A549 (cell line): ENCODE measurements at places on chromosomes 13 and 19.

DNA sequence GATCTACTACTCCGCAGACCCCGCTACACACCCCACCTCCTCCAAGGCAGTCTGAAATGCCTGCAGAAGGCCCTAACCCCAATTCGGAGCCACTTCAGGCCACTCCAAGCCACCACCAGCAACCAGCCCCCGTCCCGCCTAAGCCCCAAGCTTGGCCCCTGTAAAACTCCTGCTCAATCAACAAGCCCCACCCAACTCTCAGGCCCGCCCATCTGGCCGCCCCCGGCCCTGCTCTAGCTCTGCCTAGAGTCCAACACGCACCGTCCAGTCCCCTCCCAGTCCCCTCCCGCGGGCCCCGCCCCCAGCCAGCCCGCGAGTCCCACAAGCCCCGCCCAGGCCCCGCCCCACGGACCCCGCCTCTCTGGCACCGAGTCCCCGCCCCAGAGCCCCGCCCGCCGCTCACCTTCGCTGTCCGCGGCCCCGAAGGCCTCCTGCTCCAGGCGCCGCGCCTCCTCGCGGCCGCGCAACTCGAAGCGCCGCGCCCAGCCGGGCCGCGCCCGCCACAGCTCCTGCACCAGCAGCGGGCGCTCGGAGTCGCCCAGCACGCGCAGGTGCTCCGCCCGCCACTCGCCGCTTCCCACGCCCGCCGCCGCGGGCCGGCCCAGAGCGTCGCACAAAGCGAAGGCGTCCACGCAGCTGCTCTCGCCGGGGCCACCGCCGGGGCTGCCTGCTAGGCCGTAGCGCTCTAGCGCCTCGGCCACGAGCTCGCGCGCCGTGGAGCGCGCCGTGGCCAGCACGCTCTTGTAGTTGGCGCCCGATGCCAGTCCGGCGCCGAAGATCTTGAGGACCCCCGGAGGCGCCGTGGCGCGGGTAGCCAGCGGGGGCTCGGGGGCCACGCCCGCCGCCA, 1.6 kb downstream of the RASIP1 start:
- DNase-seq = peak; percentile 87

DNA sequence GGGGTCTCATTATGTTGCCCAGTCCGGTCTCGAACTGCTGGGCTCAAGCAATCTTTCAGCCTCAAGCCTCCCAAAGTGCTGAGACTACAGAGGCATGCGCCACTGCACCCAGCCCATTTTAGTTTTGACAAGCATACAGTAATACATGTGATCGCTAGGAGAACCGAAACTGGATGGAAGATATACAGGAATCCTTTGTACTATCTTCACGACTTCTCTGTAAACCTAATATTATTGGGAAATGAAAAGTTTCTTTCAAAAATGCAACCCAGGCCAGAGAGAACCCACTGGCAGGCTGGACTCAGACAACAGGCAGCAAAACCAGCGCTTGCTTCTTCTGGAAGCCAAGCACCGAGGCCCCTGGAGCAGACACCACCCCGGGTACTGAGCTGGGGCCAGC, 9.4 kb downstream of the C19orf12 start:
- DNase-seq = no peak

GRCh38 chr13:28653111-28653510, 5.8 kb upstream of the POMP start:
- DNase-seq = no peak

DNA sequence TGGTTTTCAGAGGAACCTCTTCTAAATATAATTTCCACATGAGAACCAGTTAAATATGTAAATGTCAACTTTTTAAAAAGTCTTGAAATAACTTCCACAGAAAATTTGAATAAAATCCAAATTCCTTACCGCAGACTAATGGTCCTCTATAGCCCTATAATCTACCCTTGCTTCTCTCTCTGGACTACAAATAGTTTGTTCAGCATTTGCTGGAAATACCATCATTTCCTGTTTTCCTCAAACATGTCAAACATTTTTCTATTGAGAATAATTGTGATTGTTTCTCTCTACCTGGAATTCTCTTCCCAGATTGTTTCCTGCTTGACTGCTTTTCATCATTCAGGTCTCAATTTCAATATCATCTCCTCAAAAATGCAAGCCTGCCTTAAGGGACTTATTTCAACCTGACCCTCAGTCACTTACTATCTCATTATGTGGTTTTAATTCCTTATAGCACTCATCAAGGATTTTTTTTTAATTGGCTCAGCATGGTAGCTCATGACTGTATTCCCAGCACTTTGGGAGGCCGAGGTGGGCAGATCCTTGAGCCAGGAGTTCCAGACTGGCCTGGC, 898.9 kb upstream of the MIR17HG start:
- DNase-seq = no peak

DNA sequence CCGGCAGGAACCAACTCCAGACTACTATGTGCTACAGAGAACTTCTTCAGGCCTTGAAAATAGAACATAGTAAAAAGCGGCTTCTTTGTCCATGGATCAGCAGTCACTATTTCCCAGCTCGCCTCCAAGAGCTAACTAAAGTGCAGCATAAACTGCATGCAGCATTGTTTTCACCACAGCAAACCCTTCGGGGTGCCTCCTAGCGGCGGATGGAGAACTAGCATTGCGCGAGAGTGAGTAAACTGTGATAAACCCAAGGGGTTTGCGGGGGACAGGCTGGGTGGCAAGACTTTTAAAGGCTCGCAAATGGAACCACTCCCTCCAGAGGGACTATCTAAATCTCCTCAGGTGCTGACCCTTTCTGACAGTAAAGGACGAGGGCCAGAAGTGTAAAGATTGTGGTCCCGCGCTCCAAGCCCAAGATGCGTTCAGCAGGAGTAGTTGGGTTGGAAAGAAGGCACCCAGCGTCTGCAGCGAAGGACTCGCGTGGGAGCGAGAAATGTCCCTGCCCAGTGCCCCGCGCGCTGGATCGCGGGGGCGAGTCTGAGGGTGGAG, 21.5 kb upstream of the SGCG start:
- peak; percentile 24 for DNase-seq

- DNase-seq = no peak
These were observed 628 bp upstream of the SLC17A7 start for GRCh38 chr19:49441960-49442350.

GRCh38 chr13:101474419-101474957, 22.0 kb downstream of the ITGBL1 start:
- peak; percentile 58 for DNase-seq

DNA sequence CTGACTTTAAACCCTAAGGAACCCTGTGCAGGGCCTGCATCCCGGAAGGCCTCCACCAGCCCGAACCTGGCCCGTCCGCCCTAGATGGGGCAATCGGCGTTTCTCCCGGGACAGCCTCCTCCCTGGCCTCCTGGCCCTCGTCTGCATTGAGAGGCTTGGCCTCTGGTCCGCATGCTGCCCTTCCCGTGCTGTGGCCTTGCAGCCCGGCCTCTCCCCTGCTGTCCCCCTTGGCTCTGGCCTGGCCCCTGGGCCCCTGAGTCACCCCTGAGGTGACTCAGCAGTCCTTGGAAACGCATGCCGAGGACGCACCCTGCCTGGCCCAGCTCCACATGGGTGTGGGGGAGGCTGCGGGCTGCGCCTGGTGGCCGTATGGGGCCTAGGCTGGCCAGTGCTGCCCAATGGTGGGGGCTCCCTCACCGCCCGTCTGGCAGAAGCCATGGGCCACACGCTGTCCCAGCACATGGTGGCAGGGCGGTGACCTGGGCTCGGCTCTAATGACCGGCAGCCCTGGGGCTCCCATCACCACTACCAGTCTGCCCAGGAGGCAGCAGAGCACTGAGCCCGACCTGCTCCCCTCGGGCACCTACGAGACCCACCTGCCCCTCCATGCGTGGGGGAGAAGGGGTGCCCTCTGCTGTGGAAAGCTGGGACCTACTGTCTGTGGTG, 25.7 kb downstream of the SH3GL1 start:
- peak; percentile 52 for DNase-seq

DNA sequence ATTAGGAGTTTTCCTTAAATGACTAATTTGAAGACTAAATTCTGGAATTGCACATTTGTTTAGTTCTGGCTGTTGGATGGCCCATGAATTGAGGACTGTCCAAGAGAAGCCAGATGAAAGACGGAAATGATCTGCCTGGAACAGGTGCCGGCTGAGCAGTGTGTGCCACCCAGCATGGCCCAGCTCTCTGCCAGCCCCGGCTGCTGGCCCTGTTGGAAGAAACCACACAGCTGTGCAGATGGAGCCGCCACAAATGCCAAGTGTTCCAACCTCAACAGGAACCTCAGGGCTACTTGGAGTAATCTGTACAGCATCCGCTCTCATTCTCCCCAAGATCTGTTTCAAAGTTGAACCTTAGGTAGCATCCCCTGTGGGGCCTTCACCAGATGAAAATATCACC, 67.0 kb upstream of the STARD13 start:
- DNase-seq = no peak

DNA sequence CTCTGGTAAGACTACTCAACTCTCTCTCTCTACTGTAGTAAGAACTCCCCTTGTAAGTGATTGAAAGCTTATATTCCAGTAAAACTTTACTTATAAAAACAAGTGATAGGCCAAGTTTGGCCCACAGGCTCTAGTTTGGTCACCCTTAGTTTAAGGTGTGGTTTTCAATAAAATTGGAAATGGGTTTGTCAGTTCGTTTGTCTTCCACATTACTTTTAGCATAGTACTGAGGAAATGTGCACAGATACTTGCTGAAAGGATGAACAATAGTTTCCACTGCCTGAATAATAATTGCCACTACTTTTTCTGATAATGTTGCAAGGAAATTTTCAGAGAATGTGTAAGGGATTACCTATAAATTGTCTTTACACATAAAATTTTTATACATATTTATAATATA, 54.5 kb downstream of the LMO7 start:
- DNase-seq = no peak

- no peak for DNase-seq
These were observed 29.1 kb upstream of the CSNK1A1L start for GRCh38 chr13:37134411-37135041.

GRCh38 chr19:958967-959855, 24.9 kb upstream of the WDR18 start:
- peak; percentile 79 for DNase-seq

DNA sequence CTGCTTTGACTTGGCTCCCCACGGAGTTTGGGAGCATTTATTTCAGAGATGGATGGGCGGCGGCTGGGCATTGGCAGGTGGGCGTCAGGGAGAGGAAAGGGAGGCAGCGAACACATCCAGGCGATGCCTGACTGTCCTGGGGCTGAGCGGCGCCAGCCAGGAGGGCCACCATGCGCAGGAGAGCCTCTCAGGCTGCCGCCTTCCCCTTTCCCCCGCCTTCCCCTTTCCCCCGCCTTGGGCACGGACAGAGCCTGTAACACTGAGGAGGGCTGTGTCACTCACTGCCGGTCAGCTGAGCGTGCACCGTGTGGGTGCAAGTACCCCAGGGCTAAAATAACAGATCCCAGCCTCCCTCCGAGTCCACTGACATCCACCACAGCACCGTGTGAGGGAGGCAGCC, 11.4 kb downstream of the MCF2L start:
- DNase-seq = no peak

GRCh38 chr13:24683838-24684599, 3.8 kb downstream of the ATP12A start:
- peak; percentile 61 for DNase-seq

- DNase-seq = no peak
These were observed 596.6 kb downstream of the KCTD12 start for GRCh38 chr13:76289558-76289957.

DNA sequence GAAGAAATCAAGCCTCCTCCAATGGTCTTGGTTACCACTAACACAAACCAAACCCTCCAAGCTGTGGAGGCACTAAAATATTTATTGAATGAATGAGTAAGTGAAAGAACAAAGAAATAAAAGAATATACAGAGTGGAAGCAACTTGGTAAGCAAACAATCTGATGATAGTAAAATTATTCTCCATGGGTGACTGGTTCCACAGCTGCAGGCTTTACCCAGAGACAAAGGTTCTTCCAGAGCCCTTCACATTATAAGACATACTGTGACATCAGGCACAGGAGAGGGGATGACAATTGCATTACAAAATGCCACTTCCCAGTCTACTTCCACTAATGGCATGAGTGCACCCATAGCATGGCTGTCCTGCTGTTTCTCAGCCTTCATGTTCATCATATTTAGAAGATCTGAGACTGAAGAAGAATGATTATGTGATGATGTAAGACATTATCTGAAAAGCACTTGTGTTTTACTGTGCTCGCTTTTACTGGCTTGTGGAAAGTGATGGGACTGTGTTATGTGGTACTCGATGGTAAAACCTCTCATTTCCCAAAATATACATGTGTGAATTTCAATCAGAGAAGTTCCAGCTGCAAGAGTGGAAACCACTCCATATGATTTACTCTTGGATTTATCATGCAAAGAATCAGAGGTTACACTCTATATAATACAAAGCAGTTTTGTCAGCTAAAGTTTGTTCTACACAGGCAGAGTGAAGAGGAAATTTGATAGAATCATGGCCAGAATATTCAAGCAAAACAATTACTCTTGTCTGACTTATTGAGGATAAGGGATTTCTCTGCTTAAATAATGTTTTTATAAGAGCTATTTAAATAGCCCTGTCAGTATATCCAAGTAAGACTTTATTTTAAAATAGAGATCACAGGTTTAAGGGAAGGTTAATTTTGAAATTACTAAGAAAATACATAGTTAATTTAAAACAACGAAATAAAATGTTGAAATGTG, 220.2 kb upstream of the NBEA start:
- DNase-seq = no peak

- no peak for DNase-seq
These were observed 257.2 kb downstream of the DIAPH3 start for GRCh38 chr13:59906413-59907049.

GRCh38 chr13:40446365-40446764, 220.1 kb downstream of the FOXO1 start:
- DNase-seq = no peak

DNA sequence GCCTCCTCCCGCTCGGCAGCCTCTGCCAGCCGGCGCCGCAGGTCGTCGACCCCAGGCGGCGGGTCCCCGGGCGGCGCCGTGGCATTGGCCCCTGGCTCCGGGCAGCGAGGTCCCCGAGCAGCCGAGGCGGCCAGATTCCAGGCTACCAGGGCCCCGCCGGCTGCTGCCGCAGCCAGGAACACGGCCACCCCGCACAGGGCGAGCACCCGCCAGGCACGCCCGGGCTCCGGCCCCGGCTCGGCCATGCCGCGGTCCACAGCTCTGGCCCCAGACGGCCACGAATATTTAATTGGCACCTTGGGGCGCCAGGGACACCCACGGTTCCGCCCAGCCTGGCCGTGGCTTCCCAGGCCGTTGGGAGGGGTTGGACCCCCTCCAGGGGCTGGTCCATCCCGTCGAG, at the start of gene CCDC194:
CCDC194 (minus strand) TSS at position 283 of the 400 bp plus-strand sequence; CDS start at position 245, 38 bp downstream.
- DNase-seq = no peak
